ENCODE measurements at places on chromosomes 2 and 18.

GRCh38 chr2:68917034-68917718, 35.5 kb downstream of the GKN2 start:
- DNase-seq, result no peak

DNA sequence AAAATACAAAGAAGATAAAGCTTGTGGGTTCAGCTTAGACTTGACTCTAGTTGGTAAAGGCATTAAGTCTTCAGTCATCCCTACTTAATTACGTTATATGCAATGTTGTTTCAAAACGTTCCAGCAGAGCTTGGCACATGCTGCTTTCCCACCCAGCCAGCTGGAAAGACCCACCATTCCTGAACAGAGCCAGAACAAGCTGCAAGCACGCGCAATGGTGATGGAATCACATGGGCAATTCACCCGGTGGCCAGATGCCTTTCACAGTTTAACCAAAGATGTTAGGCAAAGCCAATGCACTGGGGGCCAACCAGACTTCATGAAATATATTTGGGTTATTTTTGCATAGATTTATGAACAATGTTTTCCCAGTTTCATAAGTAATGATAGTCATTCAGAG, 123.4 kb upstream of the CDH20 start:
- DNase-seq, result no peak

GRCh38 chr2:149040451-149040850, 2.0 kb downstream of the LYPD6B start:
- DNase-seq, result peak; percentile 49

DNA sequence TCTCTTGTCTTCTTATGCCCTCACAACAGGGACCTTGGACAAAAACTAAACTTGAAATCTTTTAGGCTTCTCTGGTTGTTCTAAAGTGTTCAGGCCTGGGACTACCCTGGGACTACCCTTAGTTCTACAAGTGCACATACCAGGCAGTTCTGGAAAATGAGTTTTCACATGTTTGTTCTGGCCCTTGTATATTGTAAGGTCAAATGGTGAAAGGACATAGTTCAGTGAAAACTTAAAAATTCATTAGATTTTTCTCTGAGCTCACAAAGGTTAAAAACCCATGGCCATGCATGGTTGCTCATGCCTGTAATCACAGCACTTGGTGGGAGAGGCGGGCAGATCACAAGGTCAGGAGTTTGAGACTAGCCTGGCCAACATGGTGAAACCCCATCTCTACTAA, 875.5 kb upstream of the FAM98A start:
- no peak for DNase-seq

DNA sequence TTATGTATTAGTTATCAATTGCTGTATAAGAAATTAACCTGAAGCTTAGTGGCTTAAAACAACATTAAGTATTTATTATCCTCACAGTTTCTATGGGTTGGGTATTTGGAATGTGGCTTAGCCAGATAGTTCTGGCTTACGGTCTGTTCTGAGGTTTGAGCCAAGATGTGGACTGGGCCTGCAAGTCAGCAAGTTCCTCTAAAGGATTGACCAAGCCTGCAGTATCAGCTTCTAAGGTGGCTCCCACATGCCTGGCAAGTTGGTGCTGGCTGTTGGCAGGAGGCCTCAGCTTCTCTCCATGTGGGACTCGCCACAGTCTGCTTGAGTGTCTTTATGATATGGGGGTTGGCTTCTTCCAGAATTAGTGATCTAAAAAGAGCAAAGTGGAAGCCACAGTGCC, 45.0 kb upstream of the TCF4 start:
- DNase-seq, result no peak

DNA sequence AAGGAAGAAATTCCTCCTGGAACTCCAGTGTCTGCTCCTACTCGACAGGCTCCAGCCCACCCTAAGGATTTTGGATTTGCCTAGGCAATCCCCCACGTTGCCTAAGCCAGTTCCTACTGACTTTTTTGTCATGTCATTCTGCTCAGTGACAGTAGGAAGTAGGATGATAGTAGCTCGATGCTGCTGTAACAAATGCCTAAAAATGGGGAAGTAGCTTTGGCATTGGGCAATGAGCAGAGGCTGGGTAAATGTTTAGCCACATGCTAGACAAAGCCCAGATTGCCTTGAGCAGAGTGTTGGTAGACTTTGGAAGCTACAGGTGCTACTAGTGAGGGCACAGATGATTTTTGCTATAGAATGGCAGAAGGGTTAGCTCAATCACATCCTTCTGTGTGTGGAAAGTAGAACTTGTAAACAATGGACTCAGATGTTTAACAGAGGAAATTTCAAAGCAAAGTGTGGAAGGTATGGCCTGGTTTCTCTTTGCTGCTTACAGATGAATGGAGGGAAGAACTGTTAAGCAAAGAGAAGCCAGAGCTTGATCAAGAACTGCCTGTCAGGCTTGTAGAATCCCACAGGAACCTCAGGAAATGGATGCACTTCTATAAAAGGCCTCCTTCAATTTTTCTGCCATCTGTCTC, 154.8 kb downstream of the RNF144A start:
- no peak for DNase-seq

- no peak for DNase-seq
These were observed 16.6 kb downstream of the SLC35F5 start for GRCh38 chr2:113739849-113740248.

DNA sequence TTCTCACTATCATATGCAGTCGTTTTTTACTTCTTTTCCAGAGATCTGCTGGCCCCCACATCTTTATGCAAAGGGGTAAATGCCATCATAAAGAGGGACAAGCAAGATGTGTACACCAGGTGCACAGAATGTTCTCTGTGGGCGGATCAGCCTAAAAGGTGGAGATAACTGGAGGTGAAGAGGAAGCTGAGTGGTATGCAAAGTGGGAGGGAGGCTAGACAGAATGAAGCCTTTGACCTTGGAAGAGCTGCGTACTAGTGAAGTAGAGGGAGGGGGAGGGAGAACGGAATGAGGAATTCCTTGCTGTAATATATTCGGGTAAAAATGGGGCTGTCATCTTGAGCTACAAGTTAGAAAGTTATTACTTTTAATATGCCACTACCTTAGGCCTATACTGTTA, 287.5 kb upstream of the VRK2 start:
- DNase-seq, result no peak

GRCh38 chr2:203225423-203226039, 13.3 kb upstream of the CYP20A1 start:
- DNase-seq, result peak; percentile 22

DNA sequence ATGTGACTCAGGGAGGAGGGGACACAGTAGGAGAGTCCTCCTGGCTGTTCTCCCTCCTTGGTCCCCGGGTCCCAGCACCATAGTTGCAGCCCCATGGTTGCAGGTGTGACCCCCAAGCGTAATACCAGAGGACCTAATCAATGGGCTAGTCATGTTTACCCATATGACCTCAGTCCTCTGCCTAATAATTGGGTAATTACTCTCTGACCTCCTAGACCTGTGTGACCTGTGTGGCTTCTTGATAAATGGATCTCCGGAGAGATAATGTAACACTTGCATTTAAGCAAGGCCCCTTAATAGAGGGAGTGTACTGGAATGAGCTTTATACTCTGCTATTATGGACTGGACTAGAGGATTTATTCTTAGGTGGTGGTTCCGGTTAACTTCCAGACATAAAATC, 32.2 kb upstream of the GMCL1 start:
- no peak for DNase-seq

- DNase-seq, result no peak
These were observed 26.9 kb upstream of the CCBE1 start for GRCh38 chr18:59724103-59724502.

GRCh38 chr2:59502981-59503380, 1050.5 kb downstream of the BCL11A start:
- DNase-seq, result no peak

DNA sequence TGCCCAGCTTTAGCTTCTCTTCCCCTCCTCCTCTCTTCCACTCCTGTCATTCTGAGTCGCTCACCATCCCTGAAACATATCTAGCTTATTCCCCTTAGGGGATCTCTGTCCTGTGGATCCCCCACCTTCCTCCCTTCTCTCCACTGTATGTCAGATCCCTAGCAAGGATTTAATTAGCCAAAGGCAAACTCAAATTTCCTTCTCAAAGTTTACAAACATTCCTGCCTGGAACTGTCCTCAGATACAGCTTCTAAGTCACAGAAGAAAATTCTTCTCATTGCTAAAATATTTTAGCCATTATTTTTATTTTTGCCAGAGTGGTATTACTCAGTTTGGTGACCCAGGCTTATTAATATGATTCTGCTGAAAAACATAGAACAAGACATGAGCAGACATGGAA, 315.3 kb downstream of the CYP26B1 start:
- DNase-seq, result no peak

DNA sequence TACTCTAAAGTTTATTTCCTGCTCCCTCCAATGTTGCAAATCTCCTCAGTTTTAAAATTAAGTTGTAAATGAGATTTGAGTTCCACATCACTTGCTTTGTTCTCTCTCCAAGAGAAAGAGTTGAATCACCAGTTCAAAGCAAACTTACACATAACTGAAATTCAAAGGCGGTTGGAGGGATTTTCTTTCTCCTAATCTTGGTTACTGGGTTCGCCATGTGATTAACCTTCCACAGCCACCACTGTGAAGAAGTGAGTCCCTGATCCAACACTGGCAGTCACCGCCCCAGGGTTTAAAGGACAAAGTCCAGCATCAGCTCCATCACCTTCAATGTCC, 247.1 kb downstream of the MYCN start:
- DNase-seq, result no peak

DNA sequence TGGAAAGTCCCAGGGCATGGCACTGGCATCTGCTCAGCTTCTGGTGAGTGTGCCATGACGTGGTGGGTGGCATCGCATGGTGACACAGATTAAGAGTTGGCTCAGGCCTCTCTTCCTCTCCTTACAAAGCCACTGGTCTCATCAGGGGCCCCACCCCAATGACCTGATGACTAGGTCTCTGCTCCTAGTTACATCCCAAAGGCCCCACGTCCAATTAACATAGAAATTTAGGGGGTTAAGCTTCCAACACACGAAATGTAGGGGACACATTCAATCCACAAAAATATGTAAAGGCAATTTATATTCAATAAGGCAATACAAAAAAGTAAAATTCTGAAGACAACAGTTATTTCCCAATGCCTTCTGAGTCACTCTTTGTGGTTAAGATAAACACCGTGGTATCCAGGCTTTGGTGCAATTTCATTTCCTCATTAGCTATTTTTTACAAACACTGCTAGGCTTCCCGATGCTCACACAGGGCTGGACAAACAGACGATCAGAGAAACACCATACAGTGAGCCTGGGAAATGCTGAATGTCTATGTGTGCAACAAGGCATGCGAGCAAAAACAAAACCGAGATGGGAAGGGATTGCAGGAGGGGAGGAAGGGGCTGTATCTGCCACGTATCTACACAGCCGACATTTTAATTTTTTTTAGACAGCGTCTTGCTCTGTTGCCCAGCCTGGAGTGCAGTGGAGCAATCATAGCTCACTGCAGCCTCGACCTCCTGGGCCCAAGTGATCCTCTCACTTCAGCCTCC, 67.2 kb downstream of the MBP start:
- peak; percentile 55 for DNase-seq

DNA sequence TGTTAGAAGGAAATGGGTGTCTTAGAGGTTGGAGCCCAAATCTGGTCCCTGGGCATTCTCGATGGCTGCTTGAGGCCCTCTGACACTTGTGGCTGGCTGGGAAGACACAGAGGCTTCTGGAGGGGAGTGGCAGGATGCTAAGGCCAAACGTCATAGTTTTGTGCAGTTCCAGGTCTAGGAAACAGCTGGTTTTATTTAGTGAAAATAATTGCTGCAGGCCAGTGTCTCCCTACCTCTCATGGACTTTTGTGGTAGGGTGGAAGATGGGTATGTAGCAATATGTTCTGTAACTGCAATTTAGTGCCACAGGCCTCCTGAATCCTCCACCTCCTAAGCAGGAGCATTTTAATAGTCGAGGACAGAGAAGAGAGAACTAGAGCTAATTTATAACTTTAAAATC, 32.2 kb upstream of the SPRED2 start:
- no peak for DNase-seq

DNA sequence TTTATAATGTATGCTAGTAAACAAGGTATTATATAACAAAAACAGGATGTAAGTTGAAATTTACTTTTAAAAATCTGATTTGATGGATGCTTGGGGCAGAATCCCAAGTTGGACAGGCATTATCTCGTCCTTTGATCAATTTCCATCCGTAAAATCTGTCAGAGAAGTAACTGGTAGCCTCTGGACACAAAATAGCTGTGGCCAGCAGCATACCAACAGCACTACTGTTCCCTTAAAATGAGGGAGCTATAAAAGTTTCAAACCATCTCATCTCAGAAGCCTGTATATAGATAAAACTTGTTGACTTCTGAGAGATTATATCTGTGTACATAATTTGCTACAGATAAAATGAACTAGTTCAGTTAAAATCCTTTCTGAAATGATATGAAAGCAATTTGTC, 14.7 kb upstream of the METAP1D start:
- no peak for DNase-seq

DNA sequence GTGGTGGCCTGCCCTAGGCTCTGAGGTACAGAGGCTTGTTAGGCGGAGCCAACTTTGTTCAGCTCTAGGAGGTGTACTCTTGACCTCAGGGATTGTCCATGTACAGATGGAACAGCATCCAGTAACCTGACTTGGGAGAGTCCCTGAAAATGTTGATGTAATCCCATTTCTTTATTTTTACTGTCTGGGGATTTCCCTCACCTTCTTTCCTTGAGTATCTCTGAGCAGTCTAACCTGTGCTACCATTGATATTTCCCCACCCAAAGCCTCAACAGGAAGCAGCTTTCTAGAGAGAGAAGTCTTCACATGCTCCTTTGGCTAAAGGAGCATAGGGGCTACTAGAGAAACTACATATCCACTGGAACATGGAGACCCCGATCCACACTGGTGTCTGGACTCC, 10.4 kb downstream of the IL36A start:
- no peak for DNase-seq

DNA sequence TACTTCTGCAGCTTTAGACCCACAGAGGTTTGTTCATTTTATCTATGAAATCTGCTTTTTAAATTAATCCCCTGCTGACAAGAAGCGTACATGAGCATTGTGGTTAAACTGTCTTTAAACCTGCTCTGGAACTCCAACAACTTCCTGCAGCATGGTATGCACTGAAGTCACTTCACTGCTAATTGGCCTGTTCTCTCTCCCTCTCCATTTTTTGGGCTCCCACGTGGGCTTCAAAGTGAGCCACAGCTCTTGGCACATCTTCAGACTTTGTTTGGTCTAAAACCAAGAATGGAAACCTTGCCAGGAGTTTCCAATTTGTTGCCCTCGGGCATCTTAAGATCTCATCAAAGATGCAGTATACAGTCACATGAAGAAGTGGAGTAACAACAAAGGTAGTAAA, 311.4 kb downstream of the LRRTM1 start:
- no peak for DNase-seq

- DNase-seq, result no peak
These were observed 235.4 kb downstream of the EIPR1 start for GRCh38 chr2:3142210-3142609.

DNA sequence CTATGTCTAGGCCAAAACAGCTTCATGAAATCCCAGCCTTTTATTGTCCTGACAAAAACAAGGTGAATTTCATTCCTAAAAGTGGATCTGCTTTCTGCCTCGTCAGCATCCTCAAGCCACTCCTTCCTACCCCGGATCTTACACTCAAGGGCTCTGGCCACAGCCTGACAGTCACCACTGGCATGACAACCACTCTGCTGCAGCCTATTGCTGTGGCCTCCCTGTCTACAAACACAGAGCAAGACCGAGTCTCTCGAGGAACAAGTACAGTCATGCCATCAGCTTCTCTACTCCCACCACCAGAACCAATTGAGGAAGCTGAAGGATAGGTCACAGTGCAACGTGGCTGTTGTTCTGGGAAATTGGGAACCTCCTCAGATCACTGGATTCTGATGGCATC, 106.1 kb downstream of the ICA1L start:
- DNase-seq, result no peak
